ENCODE measurements at places on chromosomes 16 and 17.

- DNase-seq, result peak; percentile 31
Measured at GRCh38 chr17:75808905-75809621, 24.5 kb downstream of the UNK start.

DNA sequence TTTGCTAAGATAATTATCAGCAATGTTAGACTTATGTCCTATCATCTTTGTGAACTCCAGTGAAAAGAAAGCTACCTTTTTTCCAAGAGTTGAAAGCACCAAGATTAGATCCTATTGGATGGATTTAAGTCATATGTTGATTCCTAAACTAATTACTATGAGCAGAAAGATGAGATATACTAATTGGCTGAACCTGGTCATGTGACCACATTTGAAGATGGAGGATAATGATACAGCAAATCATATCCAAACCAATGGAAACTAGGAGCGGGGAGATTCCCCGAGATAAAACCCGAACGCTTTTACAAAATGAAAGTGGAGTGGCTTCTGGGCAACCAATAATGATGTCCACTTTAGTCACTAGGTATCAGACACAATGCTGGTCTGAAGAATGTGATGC is 1060.2 kb upstream of the EEF2KMT start:
- DNase-seq, result no peak

- DNase-seq, result no peak
Measured at GRCh38 chr16:55491691-55492090, 12.7 kb downstream of the MMP2 start.

DNA sequence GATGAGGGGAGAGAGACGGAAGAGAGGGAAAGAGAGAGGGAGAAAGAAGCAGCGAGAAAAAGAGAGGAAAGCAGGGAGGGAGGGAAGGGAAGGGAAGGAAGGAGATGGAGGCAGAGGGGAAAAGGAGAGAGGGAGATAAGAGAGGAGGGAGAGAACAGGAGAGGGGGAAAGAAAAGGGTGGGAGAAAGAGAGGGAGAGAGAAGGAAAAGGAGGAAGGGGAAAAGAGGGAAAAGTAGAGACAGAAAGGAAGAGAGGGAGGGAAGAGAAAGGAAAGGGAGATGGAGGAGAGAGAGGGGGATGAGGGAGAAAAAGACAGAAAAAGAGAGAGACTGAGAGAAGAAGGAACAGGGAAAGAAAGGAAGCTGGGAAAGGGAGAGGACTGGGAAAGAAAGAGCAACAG is 814.4 kb downstream of the CDH11 start:
- no peak for DNase-seq

DNA sequence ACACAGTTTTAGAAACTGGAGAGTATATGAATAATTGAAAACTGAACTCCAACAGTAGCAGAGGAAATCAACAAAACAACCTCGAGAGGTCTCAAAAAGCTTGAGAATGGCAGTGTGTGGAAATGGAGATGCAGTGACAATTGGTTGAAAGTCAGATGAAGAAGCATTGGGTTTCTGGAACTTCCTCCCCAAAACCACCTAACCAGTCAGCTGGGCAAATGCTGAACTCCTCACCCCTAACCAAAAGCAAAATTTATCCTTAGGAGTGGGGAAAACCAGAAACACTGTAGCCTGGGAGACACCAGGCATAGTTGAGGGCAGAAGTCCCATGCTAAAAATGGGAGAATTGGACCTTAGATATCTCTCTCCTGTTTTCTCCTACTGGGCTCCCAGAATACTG is 109.9 kb downstream of the TANC2 start:
- no peak for DNase-seq

- no peak for DNase-seq
Measured at GRCh38 chr16:65218348-65218747, 96.5 kb upstream of the CDH11 start.

- DNase-seq, result no peak
Measured at GRCh38 chr16:4383591-4384444, 12.2 kb downstream of the VASN start.

DNA sequence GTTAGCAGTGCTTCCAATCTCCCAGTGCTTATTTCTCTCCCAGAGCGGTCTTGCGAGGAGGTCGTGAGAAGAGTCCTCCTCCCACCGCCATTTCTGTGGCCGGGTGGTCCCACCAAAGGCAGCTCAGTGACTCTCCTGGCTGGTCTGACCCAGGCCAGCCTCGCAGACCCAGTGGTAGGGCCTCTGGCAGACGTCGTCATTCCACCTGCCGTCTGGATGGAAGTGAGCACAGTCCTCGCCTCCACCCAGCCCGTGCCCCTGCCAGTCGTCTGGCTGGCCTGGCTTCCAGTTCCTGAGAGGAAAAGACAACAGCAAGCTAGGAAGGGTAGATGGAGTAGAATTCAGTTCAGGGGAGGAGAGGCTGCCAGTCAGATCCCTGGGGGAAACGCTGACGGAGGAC is 5.1 kb downstream of the CLEC10A start:
- no peak for DNase-seq

- no peak for DNase-seq
Measured at GRCh38 chr16:55901566-55902217, 26.5 kb upstream of the CES5A start.

DNA sequence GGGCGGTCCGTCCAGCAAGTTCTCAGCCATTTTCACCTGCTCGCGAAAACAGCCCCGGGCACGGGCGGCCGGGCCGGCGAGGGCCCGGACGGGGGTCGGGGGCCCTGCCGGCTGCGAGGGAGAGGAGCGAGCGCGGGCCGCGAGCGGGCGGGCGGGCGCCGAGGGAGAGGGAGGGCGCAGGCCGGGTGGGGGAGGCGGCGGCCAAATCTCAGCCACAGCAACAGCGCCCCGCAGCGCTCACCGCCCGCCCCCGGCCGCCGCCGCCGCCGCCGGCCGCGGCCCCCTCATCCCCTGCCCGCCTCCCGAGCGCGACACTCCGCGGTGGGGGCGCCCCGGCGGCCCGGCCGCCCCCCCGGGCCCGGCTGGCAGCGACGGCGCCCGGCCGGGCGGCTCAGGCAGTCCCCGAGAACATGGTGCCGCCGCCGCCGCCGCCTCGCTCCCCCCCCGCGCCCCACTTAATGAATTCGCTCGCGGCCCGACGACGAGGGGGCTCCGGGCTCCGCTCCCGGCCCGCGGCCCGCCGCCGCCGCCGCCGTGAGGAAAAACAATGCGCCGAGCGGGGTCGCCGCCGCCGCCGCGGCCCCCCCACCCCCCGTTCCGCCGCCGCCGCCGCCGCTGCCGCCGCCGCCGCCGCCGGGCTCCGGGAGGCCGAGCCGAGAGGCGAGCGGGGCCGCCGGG is 487 bp downstream of the CREBBP start:
- DNase-seq, result peak; percentile 47

- DNase-seq, result no peak
Measured at GRCh38 chr17:3763777-3764170, 37.2 kb downstream of the ITGAE start.

GRCh38 chr16:26212599-26212998 is 520.8 kb downstream of the HS3ST4 start:
- DNase-seq, result no peak

DNA sequence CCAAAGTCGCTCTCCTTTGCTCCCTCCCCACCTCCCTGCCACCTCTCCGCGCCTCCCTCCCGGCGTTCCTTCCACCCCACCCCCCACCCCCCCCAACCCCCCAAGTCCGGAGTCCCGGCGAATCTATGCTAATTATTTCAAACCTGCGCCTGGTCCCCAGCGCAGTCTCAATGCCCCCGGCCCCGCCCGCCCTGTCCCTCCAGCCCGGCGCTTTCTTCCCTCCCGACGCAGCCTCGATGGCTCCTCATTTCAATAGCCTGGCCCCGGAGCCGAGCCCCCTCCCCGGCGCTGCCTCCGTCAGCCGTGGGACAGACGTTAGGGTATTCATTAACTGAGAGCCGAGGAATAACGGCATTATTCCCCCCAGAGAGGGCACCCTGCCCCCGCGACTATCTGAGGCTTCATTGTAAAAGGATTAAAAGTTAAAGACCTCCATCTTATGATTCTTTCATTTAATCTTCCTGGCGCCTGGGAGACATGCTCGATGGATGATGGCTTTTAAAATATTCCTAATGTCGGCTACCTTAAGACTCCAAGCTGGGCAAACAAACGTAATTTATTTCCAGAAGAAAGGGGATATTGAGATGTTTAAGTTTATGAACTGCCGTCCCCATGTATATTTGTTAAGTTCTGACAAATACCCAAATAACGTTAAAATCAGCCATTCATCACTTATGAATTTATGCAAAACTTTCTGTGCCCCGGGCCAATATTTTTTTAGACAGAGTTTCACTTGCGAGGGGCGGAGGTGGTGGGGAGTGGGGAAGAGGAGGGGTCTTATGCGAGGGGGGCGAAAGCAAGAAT is 3.4 kb downstream of the NOG start:
- no peak for DNase-seq

DNA sequence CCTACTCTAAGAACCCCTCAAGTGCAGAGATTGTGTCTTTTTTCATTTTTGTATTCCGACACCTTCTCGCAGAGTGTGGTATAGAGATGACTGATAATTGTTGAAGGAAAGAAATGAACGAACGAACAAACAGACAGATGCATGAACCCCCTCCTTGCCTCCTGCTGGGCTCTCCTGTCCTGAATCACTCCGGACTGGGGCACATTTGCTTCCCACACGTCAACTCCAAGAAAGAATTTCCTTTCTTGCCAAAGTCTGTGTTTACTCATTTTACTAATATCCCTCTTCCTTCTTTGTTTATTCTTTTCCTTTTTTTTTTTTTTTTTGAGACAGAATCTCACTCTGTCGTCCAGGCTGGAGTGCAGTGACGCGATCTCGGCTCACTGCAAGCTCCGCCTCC is 37.5 kb upstream of the BHLHA9 start:
- DNase-seq, result no peak

GRCh38 chr17:77962348-77962747 is 3.8 kb downstream of the TNRC6C start:
- DNase-seq, result no peak

GRCh38 chr16:89140401-89140800 is 31.1 kb upstream of the CDH15 start:
- no peak for DNase-seq

- no peak for DNase-seq
Measured at GRCh38 chr17:78185981-78186691, 716 bp downstream of the TK1 start.

DNA sequence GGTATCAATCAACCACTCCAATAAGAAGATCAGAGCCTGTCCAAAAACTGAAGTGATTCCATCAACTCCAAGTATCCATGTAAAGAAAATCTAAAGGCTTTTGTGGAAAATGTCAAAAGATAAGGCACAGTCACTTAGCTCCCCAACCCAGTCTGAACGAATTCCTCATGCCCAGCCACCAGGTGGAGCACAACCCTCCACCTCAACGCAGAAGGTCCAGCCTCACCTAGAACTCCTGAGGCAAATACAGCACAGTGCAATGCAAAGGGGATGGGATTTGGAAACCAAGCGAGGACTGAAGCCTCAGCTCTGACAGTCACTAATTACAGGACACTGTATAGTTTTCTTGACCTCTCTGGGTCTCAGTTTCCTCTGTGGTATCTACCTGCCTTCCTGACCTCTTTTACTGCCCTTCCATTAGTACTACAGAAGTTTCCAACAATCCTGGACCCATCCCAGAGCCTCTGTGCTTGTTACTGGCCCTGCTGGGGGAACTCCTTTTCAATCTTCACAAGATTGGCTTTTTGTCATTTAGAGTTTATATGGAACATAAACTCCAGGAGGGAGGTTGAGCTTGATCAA is 2.0 kb downstream of the NCBP3 start:
- peak; percentile 38 for DNase-seq

DNA sequence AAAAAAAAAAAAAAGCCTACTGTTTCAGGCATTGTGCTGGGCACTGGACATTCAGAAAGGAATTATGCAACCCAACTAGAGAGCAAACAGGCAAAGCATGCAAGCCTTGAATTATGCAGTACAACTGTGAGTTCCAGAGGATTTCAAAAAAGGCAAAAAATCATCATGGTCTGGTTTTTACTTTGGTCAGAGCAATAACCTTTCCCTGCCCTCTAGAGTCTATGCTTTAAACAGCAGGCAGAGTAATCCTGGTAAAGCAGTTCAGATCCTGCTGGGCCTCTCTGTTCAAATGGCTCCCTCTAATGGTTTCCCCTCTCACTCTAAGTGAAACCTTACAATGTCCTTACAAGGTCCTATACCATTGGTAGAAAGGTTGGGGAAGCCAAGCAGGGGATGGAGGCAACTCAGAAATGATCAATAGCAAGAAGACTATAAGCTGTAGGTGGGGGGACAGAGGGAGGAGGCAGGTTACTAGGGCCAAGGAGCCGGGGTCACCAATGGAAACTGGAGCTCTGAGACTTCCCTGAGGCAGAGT is 4.6 kb upstream of the TAF15 start:
- peak; percentile 89 for DNase-seq

GRCh38 chr17:11121341-11121985 is 119.5 kb upstream of the SHISA6 start:
- DNase-seq, result no peak

DNA sequence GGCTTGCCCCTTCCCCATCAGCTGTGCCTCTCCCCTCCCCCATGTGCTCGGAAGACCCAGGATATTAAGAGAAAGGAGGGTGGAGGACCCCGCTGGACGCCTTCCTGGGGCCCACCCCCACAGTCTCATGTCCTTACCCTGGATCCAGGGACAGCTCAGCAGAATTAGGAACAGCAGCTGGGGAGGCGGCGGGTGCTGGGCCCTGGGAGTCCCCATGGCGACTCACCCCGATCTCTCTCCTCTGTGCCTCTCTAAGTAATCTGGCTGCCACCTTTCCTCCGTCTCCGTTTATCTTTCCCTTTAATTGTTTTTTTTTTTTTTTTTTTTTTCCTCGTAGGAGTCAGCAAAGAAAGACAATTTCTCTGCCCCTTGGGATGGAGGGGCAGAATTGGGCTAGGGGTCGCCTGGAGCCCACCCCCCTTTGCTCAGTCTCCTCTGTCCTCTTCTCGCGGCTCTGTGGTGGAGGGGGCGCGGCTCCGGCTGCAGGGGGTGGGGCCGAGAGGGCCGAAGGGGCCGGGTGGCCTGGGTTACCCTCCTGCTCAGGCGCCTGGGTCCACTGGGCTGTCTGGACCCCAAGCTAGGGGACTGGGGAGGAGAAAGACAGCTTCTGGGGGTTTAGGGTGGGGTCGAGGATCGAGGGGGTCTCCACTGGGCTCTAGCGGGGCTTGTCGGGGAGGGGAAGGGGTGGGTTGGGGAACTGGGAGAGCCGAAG is 390 bp downstream of the SEZ6L2 start:
- DNase-seq, result peak; percentile 62

DNA sequence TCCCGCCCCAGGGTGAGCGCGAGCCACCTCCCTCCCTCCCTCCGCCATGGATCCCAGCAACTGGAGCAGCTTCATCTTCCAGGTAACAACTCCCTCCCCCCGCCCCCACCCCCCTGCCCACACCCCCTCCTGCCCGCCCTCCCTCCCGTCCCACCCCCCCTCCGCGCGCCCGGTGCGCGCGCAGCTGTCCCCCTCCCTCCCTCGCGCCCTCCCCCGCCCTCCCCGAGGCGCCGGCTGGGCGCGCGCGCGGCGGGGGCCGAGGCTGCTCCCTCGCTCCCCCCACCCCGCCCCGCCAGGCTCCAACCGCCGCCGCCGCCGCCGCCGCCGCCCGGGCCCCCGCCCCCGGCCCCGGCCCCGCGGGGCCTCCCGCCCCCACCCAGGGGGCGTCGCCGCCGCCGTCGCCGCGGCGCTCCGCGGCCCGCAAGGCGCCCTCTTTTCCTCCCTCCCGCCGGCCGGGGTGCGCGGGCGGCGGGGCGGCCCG is at the start of gene MAZ:
TSS of gene MAZ (plus strand) at position 431 of the 481 bp plus-strand sequence. CDS start 173 bp downstream, outside the sequence.
- DNase-seq, result peak; percentile 89

- DNase-seq, result no peak
Measured at GRCh38 chr16:20803192-20803560, 3.1 kb downstream of the ERI2 start.

- no peak for DNase-seq
Measured at GRCh38 chr17:77667478-77667877, 291.0 kb upstream of the TNRC6C start.

- DNase-seq, result peak; percentile 94
Measured at GRCh38 chr17:77088455-77089123, 52.2 kb upstream of the SEC14L1 start.
